Neural progenitor cell (in vitro differentiated cells): ENCODE measurements at places on chromosomes 6 and 20.
A peak's percentile ranks its signal among the peaks of the same experiment; 100 is the strongest.

GRCh38 chr6:107600936-107601335 lies 111.0 kb downstream of the SOBP start:
- DNase-seq: peak; percentile 79

GRCh38 chr6:16731478-16732051 lies 29.7 kb downstream of the ATXN1 start:
- no peak for DNase-seq

DNA sequence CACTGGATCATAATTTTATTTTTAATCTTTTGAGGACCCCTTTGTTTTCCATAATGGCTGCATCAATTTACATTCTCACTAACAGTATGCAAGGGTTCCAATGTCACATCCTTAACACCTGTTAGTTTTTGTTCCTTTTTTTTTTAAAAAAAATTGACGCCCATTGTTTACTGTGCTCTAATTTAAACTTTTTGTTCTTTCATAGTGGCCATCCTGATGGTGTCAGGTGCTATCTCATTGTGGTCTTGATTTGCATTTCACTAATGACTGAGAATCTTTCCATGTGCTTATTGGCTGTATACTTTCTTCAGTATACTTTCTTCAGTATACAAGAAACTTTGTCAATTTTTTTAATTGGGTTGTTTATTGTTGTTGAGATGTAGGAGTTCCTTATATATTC lies 347.0 kb downstream of the RNGTT start:
- no peak for DNase-seq

GRCh38 chr6:25715794-25716193 lies 38.7 kb upstream of the SLC17A4 start:
- no peak for DNase-seq

DNA sequence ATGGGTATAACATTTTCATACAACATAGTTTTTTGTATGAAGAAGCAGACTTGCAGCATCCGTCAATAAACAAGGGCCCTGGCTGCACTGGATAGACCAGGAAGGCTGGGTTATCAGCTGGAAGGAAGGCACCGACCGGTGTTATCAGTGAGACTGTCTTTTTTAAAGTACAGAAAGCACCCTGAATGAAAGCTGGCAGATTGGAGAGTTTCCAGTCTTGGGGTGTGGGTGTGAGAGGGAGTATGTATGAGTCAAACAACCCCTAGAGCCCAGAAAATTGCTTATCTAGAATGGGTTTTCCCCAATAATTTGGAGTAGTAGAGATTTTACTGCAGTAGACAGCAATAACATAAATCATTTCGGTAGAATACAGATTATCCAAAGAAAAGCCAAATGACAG lies 42.4 kb downstream of the TXLNB start:
- no peak for DNase-seq

DNA sequence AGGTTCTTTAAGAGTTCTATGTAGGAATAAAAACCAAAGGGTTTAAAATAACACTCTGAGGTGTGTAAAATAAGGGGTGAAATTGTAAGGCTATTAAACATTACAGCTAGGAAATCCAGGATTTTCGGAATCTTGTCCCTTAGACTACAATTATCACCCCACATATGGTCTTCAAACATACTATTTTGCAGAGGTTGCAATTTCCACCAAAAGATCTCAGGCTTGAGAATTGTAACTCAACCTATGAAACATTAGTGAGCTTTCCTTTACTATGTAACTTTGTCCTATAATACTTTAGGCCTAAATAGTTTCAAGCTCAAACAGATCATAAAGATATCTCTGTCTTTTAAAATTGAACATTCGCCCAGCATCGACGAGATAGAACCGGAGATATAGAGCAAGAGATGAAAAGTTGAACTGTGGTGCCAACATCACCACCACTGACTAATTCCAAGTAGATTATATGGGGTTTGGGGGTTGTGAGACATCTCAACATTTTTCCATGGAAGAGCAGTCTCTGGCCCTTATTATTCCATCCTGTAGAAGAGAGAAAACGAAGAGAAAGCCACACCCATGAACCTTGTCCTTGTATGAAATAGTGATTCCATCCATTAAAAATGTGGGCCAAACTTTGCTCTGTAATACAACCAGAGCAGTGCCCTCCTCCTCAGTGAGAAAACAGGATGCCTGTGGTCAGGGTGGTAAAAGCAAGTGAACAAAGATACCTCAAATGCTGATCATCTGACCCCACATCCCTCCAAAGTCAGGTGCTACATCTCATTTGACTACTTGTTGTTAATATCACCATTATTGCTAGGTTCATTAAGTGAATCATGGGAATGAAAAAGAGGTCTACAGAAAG lies 284.5 kb upstream of the GJE1 start:
- no peak for DNase-seq

DNA sequence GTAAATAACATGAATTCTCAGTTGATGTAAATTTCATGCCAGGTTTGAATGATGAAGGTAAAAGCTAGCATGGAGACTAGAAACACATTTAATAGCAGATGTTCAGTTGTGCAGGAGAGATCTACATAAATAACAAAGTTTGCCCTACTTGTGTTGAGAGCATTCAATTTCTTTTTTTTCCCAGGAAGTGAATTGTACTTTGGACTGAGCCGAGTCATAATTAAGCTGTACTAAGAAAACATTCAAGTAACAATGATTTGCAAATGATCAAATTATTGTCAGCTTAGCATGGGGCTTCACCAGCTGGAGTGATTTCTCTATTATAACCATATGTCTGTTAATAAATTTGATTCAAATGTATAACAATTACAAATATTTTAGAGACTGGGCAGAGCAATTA lies 893.5 kb upstream of the MAP3K7 start:
- DNase-seq: no peak

GRCh38 chr6:157428427-157429202 lies 47.6 kb downstream of the ZDHHC14 start:
- peak; percentile 28 for DNase-seq

DNA sequence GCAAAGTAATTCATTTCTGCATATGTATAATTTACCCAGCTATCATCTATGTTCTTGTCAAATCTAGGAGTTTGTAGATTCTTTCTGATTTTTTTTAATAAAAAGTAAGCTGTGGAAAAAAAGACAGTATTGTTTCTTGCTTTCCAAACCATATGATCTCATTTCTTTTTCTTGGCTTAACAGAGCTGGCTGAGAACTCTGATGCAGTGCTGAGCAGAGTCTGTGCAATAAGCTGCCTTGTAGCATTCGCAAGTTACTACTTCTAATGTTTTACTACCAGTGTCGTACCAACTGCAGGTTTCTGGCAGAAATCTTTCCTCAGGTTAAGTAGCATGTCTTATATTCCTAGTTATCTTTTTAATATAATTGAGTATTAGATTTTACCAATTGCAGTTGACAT lies 15.6 kb downstream of the RRBP1 start:
- DNase-seq: no peak

DNA sequence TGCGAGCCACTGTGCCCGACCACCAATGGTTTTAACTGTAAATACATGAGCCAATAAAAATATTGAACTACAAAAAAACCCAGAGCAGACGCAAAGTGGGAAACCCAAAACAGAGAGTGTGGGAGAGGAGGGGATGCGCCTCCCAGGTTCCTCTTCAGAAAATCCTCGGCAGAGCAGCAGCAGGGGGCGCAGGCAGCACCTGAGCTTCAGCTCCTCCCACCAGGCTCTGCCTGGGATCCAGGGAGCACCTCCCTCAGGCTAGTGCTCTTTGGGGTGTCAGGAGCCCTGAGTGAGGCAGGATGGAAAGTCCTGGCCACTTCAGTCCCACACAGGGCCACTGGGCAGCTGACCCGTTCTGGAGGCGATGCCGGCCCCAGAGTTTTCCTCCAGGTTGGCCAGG lies 536.9 kb upstream of the CDH4 start:
- DNase-seq: peak; percentile 27

DNA sequence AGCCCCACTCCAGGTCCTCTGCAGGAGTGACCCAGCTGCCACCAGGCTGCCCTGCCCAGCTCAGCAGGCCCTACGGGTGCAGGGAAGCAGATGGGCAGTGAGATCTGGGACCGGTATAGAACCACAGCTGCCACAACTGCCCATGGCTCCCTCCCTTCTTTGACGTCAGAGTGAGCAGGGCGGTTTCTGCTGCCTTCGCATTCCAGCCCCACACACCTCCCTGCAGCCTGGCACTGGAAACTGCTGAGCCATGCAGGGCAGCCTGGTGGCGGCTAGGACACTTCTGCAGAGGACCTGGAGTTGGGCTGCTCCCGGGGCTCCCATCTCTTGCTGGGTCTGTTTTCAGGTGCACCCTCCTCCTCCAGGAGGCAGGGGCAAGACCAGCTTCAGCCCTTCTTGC lies 101.6 kb upstream of the CD93 start:
- DNase-seq: no peak

- DNase-seq: peak; percentile 82
These were observed 47.2 kb downstream of the FOXF2 start for GRCh38 chr6:1436334-1437306.

GRCh38 chr6:72721346-72721745 lies 99.5 kb downstream of the KCNQ5 start:
- DNase-seq: no peak

- DNase-seq: no peak
These were observed 13.9 kb downstream of the PI16 start for GRCh38 chr6:36968266-36968977.

DNA sequence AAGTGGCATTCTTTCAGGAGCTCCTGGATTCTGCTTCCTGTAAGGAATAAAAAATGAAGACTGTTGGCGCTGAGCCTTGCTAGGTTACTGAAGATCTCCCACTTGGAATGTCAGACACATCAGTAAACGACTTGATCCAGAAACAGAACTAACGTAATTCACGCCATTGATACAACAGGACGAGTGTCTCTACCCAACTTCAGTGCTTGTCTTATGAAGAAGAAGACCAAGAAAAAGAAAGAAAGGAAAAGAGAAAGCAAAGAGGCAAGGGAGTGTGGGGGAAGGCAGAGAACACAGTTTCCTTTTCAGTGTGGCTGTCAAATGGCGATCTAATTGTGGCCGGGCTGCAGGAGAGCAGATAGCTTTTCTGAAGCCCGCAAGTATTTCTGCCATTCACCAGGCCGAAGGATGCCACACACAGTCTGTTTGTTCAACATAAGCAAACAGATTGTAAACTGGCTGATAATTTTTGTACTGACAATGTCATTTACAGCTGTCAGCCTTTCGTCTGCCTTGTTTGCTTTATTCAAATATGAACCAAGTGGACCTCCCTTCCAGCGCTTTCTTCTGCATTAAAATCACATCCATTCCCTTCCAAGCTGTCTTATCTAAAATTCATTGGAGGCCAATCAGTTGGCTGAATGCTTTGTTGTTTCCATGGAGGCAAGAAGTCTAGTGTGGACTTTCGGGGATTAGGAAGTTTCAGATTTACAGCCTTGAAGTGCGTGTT lies 180.6 kb downstream of the FOXA2 start:
- peak; percentile 47 for DNase-seq

GRCh38 chr6:19438566-19439353 lies 398.4 kb upstream of the ID4 start:
- no peak for DNase-seq

GRCh38 chr20:56469077-56469449 lies 636 bp downstream of the RTF2 start:
- DNase-seq: no peak

GRCh38 chr6:162019349-162019748 lies 708.2 kb downstream of the PRKN start:
- no peak for DNase-seq

GRCh38 chr6:43495409-43495941 lies 14.7 kb downstream of the LRRC73 start:
- DNase-seq: no peak

DNA sequence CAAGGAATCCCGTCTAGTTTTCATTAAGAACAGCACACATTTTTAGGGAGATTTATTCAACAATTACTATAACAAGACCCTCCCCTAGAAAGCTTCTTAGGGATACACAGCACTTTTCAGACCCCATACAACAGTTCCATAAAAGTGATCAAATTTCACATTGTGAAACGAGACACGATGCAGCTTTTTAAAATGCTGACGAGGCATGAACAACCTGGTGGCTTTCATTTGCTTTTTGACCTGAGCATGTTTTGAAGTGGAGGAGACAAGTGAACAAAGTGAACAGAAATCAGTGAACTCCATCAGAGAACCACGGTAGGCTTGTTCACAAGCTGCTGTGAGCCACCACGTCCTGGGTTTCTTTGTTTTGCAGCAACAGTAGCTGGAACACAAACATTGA lies 112.2 kb downstream of the PCSK2 start:
- DNase-seq: no peak

- no peak for DNase-seq
These were observed 47.7 kb upstream of the RNF182 start for GRCh38 chr6:13877051-13877450.

GRCh38 chr6:82143041-82143481 lies 104.5 kb downstream of the IBTK start:
- DNase-seq: no peak

GRCh38 chr20:50009521-50010454 lies 27.0 kb downstream of the SNAI1 start:
- peak; percentile 59 for DNase-seq

- no peak for DNase-seq
These were observed 8.2 kb upstream of the PXDC1 start for GRCh38 chr6:3759646-3760232.

DNA sequence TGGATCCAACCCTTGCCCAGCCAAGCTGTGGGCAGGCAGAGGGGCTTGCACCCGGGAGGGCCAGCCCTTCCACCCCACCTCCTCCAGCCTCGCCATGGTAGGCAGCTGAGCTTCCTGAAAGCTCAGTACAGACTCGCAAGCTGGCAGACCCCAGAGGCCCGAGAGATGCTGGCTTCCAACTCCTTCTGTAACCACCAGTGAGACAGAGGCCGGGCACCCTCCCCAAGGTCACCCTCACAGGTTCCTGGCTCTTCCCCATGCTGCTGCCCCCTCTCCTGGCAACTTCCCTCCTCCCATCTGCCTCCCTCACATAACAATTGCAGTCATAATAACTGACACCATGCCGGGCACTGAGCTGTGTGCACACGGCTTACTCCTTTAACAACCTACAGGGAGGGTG lies 26.2 kb upstream of the NOL4L start:
- no peak for DNase-seq

DNA sequence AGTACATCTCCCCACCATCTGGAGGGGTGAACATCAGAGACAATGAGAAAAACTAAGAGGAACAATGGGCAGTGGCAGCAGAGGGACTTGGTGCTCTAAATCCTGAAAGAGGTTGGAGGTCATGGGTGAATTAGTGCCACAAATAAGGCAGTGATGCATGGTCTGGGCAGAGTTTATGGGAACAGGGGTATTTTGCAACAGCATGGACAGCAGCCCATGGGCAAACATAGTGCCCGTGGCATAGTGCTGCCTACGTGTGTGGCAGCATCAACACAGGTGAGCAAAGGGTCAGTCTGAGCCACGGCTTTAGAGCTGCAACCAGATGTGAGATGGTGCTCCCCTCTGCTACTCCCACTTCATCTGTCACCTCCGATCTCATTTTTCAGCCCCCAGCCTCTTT lies 459.1 kb upstream of the CITED2 start:
- no peak for DNase-seq
